ENCODE measurements at places on chromosomes 1 and 21.

DNA sequence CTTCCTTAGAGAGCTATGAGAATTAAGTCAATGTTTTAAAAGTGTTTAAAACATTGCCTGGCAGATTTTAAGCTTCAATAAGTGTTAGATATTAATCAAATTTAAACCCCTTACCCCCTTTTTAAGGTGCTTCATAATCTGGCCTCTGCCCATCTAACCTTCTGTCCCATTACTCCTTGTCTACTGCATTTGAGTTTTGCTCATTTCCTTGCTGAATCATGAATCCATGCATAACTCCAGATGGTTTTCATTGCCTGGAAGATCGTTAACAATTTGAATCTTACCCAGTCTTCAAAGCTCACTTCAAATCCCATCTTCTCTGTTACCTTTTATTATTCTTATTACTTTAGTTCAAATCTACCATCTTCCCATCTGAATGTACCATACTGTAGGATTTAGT lies 4.6 kb downstream of the HJV start:
- no peak for DNase-seq

DNA sequence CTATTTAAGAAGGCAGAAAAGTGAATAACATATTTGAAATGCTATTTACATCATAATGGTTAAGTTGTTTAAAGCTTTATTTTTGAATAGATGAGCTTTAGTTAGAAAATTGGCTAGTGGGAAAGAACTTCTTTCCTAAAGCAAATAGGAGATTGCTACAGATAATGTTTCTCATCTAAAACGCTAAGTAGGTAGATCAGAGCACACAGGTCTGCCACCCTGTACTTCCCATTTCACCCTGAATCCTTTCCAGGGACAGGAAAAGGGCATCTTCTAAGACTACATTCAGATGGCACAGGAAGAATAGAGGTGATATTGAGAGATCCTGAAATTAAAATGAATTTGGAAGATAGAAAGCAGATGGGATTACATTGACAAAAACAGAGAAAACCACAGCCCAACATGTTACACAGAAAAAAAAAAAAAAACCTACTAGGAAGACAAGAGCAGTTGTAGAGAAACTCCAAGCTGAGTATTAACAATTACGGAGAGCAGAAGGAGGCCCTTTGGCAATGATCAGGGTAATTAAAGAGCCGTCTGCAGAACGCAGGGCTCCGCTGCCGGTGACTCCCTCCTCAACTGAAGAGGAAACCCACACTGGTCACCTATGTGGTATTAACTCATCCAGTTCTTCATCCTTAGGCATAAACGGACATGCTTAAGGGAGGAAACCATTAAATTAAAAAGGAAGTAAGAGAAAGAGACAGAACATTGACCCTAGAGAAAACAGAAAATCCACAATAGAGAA lies 53.6 kb upstream of the MAP10 start:
- no peak for DNase-seq

- no peak for DNase-seq
Observed at GRCh38 chr1:93095804-93096585, 16.9 kb downstream of the MTF2 start.

DNA sequence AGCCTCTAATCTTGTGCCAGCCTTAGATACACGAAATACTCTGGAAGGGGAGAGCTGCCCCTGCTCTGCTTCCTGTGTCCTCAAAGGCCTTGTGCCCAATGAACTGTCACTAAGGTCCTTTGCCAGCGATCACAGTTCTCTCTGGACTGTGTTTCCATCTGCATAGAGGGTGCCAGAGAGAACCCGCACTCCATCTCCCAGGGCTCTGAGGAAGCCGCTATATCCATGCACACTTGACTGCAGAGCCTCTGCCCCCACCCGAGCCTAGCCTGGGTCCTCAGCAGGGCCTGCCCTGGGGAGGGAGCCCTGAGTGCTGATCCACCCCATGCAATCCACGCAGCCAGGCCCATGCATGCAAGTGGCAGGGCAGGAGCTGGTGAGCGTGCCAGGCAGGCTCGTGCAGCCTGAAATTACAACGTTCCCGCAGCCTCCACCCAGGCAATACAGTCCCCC lies 30.6 kb upstream of the KIF21B start:
- no peak for DNase-seq

DNA sequence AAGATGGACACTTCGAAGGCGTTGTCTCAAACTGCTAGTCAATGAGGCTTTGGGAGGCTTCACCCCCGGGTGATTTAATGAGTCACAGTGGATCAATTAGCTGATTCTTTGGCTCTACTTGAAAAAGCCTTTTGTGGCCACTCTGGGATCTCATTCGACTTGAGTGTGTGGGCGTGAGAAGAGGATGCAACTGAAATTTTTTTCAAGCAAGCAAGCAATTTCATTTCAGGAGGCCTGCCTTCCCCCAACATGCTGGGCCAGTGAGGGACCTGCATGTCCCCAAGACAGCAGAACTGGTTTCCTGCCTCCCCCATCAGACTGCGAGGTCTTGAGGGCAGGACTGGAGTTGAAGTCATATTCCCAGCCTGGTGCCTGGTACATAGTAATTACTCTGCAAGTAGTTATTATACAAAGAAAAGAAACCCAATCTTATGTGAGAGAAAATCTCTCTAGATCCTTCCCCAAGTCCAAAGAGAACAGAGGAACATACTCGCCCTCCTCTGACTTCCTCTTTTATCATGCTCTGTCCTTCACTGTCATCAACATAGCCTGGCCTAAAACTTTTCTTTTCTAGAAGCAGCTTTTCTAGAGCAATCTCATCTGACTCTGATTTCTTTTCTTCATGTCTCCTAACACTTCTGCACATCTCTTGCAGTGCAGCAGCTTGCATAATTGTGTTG lies 22.7 kb downstream of the SYT6 start:
- no peak for DNase-seq

- no peak for DNase-seq
Observed at GRCh38 chr1:117959364-117959763, 29.8 kb downstream of the WDR3 start.

DNA sequence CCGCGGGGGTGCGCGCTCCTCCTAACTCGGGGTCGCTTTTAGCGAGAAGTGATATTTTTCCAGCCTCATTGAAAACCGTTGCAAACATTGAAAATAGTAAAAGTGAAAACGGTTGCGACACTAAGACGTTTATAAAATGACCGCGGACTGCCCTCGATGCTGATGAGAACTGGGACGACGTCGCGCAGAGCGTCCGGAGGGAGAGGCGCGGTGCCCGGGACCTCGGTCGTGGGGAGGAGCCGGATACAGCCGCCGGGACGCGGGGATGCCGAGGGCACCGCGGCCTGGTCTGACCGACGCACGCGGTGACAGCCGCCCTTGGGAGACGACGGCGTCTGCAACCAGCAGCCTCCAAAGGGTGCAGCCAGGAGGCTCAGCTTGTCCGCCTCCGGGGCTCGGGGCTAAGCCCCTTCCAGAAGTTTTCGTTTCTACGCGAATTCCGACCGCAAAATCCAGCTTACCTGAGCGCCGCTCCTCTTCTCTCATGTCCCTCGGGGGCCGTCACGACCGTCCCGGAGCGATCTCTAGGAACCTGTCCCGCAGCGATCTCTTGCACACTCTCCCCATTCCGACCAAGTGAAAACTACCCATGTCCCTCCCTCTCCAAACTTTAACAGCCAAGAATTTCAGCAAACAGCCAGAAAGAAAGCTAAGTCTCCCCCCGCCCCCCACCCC lies 144.4 kb upstream of the ETS2 start:
- DNase-seq: peak; percentile 31

DNA sequence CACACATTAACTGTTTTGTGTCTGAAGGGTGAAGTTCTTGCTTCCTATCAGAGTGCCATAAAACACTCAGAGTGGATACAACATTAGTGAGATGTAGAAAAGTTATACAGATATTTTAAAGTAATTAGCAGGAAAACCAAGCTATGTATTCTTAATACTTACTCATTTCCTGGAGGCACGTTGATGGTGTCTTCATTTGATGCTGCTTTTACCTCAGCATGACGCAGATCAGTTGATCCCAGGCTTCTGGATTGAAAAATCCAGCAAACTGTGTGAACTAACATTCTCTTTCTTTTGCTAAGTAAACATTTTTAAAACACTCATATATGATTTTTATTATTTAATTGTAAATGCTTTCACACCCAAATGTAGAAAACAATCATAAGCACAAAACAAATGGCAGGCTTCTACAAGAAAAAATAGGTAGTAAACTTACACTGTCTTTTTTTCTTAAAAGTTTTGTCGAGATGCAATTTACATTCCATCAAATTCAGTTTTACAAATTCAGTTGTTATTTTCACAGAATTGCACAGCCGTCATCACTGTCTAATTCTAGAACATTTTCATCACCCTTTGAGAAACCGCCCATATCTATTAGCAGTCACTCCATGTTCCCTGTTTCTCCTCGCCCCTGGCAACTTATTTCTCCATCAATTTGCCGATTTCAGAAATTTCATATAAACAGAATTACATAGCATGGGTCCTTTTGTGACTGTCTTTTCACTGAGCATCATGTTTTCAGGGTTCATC lies 198.9 kb downstream of the LRRC7 start:
- DNase-seq: no peak

DNA sequence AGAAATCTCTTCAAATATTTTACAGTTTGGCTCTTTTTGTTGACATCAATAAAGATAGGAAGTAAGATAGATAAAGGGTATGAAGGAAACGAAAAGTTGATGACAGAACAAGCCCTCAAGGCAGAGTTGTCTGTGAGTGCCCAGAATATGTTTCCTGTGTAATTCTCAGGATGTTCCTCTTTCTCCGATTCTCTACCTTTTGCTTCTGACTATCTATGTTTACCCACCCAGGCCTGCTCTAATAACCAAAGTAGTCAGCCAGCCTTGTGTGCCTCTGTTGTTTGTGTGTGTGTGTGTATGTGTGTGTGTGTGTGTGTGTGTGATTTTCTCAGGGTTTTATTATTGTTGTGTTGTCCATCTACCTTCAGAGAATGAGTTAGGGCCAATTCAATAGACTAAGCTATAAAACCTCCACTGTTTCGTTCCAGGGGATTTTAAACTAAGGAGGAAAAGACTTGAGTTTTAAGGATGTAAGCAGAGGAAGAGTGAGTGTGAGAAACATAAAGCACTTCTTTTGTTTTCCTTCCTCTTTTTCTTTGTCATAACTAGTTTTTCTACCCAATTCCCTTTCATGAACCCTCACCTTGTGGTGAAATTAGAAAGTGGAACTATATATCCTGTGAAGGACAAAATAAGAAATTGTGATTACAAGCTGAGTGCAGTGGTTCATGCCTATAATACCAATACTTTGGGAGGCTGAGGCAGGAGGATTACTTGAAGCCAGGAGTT lies 627.4 kb upstream of the NR5A2 start:
- DNase-seq: no peak

DNA sequence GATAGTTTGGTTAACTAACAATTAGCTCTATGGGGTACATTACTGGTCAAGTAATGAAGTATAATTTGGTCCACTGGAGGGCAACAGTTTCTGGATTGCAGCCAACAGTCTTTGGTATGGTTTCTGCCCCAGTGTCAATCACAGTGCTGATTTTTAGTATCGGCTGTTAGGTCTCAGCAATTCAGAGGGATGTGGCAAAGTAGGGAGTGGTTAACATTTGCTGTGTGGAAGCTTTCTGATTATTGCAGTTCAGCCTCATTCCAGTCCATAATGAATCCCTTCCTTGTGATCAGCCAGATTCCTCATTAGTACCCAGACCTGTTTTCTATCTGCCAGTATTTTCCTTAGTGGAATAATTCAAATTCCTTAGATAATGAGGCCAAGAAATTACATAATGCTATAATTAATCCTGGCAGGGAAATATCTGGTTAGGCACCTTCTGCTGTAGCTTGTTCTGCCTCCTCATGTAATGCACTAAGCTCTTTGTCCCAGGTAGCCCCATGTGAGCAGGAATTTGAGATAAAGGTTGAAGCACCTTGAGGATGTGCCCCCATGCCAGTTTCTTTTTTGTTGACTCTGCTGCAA lies 14.0 kb downstream of the F3 start:
- no peak for DNase-seq

GRCh38 chr1:99621340-99621901 lies 24.5 kb upstream of the PALMD start:
- DNase-seq: no peak

GRCh38 chr1:151859891-151860293 lies 6.4 kb upstream of the THEM5 start:
- no peak for DNase-seq

DNA sequence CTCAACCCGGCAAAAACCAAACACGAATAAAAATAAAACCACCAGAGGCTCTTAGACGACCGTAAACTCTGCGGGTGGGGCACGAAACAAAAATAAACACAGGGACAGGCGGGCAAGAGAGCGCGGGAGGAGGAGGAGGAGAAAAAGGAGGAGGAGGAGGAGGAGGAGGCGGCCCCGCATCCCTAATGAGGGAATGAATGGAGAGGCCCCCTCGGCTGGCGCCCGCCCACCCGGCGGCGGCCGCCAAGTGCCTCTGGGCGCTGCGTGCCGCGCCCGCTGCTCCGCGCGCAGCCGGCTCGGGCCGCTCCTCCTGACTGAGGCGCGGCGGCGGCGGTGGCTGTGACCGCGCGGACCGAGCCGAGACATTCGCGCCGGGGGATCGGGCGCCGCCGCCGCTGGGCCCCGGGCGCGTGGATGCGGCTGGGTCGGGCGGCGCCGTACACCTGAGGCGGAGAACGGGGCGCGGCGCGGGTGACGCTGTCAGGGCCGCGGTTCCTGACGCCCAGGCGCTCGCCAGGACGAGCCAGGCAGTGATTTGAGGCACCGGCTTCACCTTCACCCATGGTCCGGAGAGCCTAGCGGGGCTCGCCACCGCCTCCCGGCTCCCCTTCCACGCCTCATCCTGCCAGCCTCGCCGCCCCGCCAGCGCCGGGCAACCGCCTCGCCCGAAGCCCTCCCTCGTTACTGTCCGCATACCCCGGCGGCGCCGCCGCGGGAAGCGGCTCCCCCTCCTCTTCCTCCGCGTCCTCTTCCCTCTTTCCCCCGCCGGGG lies at the start of gene MARK1:
MARK1 (plus strand) TSS at position 229 of the 771 bp plus-strand sequence. CDS start 687 bp downstream, outside the sequence.
- peak; percentile 26 for DNase-seq

GRCh38 chr1:199404976-199405375 lies 622.5 kb upstream of the NR5A2 start:
- no peak for DNase-seq

- DNase-seq: no peak
Observed at GRCh38 chr1:53551428-53551995, 92.3 kb downstream of the DMRTB1 start.

- no peak for DNase-seq
Observed at GRCh38 chr1:182731852-182732575, 47.6 kb upstream of the RGS8 start.

Measured in T-helper 2 cell (primary cell).